Putamen (tissue), 1 donor: ENCODE measurements at places on chromosomes 3 and 15.

DNA sequence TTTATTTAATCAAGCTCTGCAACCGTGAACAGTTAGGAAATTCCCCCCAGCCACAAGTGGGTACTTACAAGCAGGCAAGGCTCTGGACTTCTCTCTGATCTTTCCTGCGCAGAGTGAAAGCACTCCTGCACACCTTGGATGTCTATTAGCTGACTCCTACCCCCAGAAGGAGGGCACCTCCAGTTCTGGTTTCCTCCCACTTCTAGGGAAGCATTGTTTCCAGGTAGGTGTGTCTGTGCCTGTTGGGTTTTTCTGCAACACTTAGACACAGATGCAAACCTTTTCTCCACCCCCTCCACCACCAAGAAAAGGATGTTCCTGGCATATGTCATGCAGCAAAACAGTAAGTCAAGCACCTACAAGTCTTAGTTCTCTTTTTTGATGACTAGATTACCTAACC, at the start of gene ZBED2:
Gene ZBED2, minus strand, starts transcription at position 115 of the 400 bp plus-strand sequence. CDS start 1,145 bp downstream, outside the sequence.
- peak; percentile 16 for DNase-seq

DNA sequence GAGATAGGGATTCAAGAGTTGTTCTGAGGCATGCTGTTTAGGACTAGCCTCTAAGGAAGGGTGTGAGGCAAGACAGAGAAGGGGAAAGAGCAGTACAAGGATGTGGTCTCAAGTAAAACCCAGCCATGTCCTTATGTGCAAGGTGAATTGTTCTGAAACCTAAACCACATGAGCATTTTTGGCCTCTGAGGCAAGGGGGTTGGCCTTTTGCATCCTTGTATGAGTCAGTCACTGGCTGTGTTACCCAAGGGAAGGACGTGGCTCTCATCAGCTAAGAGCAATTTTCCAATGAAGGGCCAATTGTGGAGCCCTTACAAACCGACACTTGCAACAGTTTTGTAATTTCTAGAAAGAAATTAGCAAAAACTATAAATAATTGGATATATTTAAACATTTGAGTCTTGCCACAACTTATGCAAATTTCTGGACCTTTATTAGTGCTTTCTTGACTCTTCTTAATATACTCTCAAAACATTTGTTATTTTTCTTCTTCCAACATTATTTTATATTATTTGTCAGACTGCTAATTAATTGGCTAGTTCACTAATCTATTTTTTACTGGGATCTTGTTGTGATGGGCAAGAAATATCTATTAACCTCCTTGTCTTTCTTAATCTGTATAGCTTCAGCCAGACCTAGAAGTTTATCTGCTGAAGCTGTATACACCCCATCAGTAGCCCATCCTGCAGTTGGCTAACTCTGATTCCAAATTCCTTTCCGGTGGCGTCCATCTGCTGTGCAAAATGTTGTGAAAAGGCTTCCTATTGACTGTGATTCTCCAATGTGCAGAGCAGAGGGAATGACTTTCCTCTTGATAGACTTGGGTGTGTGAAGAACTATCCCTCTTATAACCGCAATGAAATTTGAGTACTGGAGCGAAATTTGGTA, 97.7 kb upstream of the P2RY1 start:
- DNase-seq = no peak

- no peak for DNase-seq
These were observed 2.7 kb upstream of the GALNT15 start for GRCh38 chr3:16171825-16172224.

GRCh38 chr15:60039316-60039715, 35.2 kb downstream of the FOXB1 start:
- DNase-seq = no peak

DNA sequence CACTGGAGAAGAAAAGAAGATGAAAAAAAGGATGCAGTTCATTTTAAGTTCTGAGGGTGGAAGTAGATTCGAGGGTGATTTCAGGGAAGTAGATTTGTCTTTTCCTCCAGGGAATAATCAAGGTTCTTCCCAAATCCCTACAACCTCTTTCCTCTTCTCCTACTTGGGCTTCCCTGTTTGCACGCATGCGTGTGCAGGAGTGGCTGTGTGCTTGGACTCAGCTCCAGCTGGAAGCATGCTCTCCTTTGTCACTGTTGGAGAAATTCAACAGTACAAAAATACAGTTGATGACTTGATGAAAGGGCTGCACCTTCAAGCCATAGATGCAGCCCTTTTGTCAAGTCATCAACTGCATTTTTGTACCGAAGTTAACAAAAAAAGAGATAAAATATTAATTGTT, 3.8 kb downstream of the OR5K2 start:
- no peak for DNase-seq

- no peak for DNase-seq
These were observed 124.0 kb upstream of the STT3B start for GRCh38 chr3:31408720-31409119.

DNA sequence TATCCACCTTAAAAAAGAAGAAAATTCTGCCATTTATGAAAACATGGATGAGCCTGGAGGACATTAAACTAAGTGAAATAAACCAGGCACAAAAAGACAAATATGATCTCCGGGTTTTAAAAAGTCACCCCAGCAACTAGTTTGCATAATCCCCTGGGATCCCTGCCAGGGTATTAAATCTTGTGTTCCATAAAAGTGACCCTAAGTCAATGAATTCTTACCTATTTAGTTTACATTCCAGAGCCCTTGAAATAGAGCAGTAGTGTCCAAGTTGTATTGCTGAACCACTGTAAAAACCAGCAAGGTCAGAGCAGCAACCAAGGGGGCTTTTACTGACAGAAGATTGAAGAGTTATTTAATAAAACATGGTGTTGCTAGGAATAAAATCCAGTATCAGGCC, 716.8 kb upstream of the BCHE start:
- DNase-seq = no peak

- DNase-seq = no peak
These were observed 419.2 kb downstream of the OCA2 start for GRCh38 chr15:27679731-27680471.

GRCh38 chr3:105927741-105928140, 58.9 kb upstream of the CBLB start:
- DNase-seq = no peak

- DNase-seq = no peak
These were observed 60.4 kb downstream of the GTF2E1 start for GRCh38 chr3:120802916-120803315.

GRCh38 chr3:66037330-66037985, 1.3 kb downstream of the MAGI1 start:
- DNase-seq = peak; percentile 64

DNA sequence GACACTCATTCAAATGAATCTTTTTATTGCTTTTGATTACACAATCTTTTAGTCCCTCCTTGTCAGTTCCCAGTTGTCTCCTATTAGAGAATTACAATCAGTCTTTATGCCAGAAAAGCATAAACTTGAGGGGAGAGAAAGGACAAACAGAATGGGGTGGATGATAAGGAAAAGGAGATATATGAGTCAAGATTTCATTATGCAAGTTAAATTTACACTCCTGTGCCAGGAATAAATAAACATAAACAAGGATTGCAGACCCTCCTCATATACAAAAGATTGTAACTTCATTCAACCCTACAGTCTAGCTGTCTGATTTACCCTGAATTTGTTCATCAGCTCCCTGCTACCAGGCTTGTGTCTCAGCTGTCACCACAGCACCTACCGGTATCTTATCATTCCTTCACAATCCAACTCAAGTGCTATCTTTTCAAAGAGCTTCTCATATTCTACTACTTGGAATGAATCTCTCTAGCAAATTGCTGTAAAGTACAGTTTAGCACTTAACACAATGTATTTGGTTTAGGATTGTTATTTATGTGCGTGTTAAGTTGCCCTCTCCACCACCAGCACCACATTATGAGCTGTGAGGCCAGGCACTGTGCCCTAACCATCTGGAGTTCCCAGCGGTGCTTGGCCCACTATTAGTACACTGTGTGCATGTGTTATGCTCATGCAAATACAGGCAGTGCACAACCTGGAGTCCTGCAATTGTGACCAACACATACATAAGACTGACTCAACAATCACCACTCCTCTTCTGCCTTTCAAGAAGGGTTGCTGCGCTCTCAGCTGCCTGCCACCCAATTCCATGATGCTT, 504.1 kb downstream of the TBL1XR1 start:
- no peak for DNase-seq

DNA sequence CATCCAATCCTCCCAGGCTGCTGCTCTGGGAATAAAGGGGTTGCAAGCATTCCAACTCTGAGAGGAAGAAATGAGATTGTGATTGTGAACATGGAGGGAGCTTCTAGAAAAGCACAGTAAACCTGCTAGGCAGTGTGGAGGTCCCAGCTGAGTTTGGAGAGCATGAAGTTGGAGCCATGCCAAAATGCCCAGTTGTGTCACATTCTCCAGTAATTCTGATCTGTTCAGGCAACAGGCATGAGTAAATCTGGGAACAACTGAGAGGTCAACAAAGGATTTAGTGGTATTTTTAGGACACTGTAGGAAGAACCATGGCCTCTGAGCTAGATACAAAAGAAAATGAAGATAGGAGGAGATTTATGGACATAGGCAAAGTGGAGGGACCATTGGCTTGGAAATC, 74.7 kb downstream of the CYP19A1 start:
- DNase-seq = no peak

- DNase-seq = no peak
These were observed 75.3 kb downstream of the RFX7 start for GRCh38 chr15:56168394-56168793.

- DNase-seq = no peak
These were observed 14.3 kb downstream of the TGFBR2 start for GRCh38 chr3:30620402-30621360.

DNA sequence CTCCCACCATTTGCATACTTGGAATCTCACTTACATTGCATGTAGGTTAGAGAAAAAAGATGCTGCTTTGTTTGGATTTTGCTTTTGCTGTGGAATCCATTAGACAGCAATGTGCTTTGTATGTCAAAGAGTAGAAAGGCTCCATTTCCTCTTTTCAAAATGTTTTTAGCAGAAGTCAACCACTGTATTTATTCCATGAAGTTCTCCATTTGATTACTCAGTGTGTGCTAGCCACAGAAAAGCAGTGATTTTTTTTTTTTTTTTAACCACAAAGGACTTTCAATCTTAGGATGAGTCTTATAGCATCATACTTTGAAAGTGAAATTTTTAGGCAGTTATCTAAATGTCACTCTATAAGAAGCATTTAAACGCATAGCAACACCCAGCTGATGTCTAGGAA, 285.0 kb upstream of the ADAMTS9 start:
- no peak for DNase-seq

- no peak for DNase-seq
These were observed 280.8 kb downstream of the RBMS3 start for GRCh38 chr3:29561651-29562149.

DNA sequence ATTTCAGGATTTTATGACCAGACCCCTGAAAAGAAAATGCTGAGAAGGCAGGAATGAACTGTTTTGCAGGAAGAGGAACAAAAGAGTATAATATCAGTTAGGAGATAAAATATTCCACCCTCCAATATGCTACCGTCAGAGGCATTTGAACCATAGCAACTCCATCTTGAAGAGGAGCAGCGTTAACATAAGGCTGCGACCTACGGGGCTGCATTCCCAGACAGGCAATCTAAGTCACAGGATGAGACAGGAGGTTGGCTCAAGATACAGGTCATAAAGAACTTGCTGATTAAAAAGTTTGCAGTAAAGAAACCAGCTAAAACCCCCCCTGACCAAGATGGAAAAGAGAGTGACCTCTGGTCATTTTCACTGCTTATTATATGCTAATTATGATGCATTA, 22.9 kb downstream of the CCDC39 start:
- no peak for DNase-seq

GRCh38 chr3:12974819-12975218, 98.4 kb downstream of the IQSEC1 start:
- DNase-seq = no peak

GRCh38 chr3:183984749-183985729, 32.6 kb downstream of the ABCC5 start:
- DNase-seq = no peak

GRCh38 chr3:35919160-35919559, 279.8 kb downstream of the ARPP21 start:
- DNase-seq = no peak

GRCh38 chr3:50241163-50241562, 5.2 kb downstream of the GNAI2 start:
- DNase-seq = no peak

GRCh38 chr3:130901463-130902204, 7.8 kb downstream of the ATP2C1 start:
- DNase-seq = no peak

- DNase-seq = no peak
These were observed 5.1 kb upstream of the ANKRD63 start for GRCh38 chr15:40287968-40288367.

GRCh38 chr15:89746386-89746780, 4.7 kb downstream of the MESP1 start:
- DNase-seq = no peak

DNA sequence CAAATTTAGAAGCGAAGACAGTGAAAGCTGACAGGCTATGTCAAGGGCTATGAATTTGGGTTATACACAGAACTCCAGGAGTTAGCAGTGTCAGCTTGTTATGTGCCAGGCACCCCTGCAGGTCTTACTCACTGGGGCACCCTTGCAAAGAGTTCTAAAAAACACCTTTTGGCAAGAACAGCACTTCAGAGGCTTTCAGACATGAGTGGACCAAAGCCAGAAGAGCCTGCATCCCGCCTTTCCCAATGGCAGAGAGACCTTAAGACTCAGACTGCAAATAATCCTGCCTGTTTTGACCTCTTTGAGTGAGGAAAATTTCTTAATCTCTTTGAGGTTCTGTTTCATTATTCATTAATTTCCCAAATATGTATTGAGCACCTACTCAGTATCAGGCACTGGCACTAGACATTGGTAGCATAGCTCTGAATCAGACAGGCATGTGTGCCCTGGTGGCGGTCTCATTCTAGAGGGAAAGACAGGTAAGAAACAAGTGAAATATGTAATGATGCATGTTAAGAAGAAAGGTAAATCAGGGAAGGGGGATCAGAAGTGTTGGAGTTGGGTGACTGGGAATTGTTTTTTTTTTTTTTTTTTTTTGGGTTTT, 280.0 kb downstream of the KBTBD8 start:
- DNase-seq = no peak

GRCh38 chr15:39756806-39757522, 25.7 kb downstream of the FSIP1 start:
- peak; percentile 25 for DNase-seq

DNA sequence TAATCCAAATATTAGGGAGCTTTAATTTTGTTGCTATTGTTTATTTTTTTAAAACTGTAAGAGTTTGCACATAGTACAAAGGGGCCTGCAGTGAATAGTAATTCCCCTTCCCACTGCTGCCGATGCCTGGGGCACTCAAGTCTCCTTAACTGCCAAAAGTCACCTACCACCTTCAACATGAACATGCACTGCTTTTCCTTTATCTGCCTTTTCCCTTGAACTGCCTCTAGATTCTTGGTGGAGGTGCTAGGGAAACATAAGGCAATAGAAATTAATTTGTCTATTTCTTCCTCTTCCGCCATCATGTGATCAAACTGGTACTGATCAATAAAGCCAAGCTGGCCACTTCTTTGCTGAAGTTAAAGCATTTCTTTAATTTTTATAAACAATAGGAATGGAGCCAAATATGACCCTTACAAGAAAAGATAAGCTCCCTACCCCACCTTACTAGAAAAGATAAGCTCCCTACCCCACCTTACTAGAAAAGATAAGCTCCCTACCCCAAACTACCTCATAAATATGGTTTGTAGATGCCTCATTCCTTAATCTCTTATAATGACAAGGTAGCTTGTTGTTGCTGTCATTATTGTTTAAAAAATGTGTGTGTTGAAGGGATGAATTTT, 17.4 kb upstream of the ACAP2 start:
- no peak for DNase-seq
